Activated CD8-positive, alpha-beta T cell treated with anti-CD3 and anti-CD28 coated beads, Interleukin-2, amount 10 ng/mL, durations not matched to agents 7 days and 5 days (primary cell): ENCODE measurements at places on chromosomes 7 and 10.

GRCh38 chr7:100185726-100186125, 8.0 kb downstream of the STAG3 start:
- H3K4me1 ChIP-seq: peaks cover 41% of the 10 kb centered on the region
- no peak overlapping the region for H3K4me3 ChIP-seq
- peaks cover 2% of the 10 kb centered on the region for H3K36me3 ChIP-seq
- no peaks in the 10 kb centered on the region for H3K27me3 ChIP-seq

- H3K27me3 ChIP-seq: no peaks in the 10 kb centered on the region
- DNase-seq: no peak
- H3K36me3 ChIP-seq: no peaks in the 10 kb centered on the region
- no peak overlapping the region for H3K4me3 ChIP-seq
- H3K27ac ChIP-seq: no peak overlapping the region
These were observed 37.5 kb upstream of the DOCK1 start for GRCh38 chr10:126867567-126868365.

DNA sequence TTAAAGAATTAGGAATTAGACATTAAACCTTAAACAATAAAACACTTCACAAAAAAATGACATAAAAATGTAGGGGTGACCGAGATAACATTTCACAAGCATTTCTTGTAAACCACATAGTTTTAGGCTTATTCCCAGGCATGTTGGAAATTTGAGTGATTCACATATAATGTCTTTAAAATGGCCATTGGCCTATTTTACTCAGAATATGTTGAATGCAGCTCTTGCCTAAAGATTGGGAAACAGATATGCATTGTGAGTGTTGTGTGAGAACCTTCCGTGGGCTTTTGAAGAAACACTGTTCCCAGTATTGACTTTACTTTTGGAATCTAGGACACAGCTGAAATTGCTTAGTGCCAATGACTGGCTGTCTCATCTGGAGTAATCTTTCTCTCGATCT, 79.6 kb downstream of the ARL5B start:
- H3K4me3 ChIP-seq: no peak overlapping the region
- no peak for DNase-seq
- no peaks in the 10 kb centered on the region for H3K27me3 ChIP-seq

- no peak overlapping the region for H3K27ac ChIP-seq
- H3K27me3 ChIP-seq: no peaks in the 10 kb centered on the region
- H3K4me3 ChIP-seq: no peak overlapping the region
- DNase-seq: no peak
- no peaks in the 10 kb centered on the region for H3K4me1 ChIP-seq
These were observed 240.4 kb upstream of the RHOBTB1 start for GRCh38 chr10:61184429-61184828.

DNA sequence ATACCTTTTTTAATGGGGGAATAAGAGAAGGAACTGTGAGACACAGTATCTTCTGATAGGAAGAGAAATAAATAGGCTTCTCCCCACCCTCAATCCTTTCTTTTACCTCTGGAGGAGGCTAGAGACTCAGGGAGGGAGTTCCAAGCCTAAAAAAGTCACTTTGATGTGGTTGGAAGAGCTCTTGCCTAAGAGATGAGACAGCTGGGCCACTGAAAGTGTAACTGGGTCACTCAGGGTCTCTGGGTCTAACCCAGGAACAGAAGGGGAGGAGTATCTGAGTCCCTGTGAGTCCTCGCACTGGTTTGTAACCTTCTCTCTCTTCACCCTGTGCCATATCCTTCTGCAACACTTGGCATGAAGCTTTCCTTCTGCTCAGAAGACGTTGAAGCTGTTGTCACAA, 222.9 kb upstream of the AGK start:
- no peaks in the 10 kb centered on the region for H3K4me1 ChIP-seq
- no peak overlapping the region for H3K27ac ChIP-seq
- peaks cover 2% of the 10 kb centered on the region for H3K27me3 ChIP-seq
- no peak overlapping the region for H3K4me3 ChIP-seq
- DNase-seq: no peak

DNA sequence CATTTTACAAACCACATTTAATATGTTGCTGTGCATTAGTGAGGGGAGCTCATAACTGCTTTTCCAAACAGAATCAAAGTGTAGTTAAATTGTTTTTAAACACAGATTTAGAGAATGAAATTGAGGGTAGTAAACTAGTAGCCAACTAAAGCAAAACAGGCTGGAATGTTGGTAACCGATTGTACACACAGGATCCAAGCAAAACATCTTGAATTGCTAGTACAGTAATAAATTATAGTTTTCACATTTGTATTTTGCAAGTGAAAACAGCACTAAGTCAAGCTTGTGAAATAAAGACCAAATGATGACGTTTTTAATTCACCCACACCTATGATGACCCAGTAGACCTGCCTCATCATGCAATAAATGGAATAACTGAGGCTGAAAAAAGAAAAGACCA, 198.3 kb downstream of the HDAC9 start:
- no peak overlapping the region for H3K27ac ChIP-seq
- H3K27me3 ChIP-seq: no peaks in the 10 kb centered on the region
- no peaks in the 10 kb centered on the region for H3K36me3 ChIP-seq

- H3K27me3 ChIP-seq: peaks cover 4% of the 10 kb centered on the region
- H3K27ac ChIP-seq: no peak overlapping the region
- H3K4me3 ChIP-seq: no peak overlapping the region
- peak; percentile 19 for DNase-seq
These were observed 243.0 kb downstream of the WDR37 start for GRCh38 chr10:1299041-1299726.

- peak; percentile 45 for DNase-seq
- H3K27ac ChIP-seq: no peak overlapping the region
- no peak overlapping the region for H3K4me3 ChIP-seq
- H3K27me3 ChIP-seq: peaks cover 2% of the 10 kb centered on the region
These were observed 98.5 kb downstream of the ARHGAP22 start for GRCh38 chr10:48506147-48506917.

DNA sequence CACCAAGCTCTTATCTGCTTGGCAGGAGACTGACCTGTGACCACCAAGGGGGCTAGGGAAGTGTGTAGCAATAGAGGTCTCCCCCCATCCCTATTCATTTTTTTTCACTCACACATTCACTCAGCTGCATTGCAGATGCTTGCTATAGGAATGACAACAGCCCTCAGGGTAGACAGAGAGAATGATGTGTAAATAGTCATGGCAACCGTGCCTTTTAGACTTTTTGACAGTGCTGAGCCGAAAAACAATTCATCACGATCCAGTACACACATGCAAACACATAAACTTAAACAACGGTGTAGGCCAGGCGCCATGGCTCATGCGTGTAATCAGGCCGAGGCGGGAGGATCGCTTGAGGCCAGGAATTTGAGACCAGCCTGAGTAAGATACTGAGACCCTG, 7.6 kb upstream of the ELN start:
- no peak overlapping the region for H3K27ac ChIP-seq
- DNase-seq: no peak
- H3K4me3 ChIP-seq: no peak overlapping the region
- H3K36me3 ChIP-seq: no peaks in the 10 kb centered on the region
- no peaks in the 10 kb centered on the region for H3K4me1 ChIP-seq

GRCh38 chr10:110852255-110852896, 19.4 kb upstream of the PDCD4 start:
- H3K36me3 ChIP-seq: peaks cover 4% of the 10 kb centered on the region
- H3K27me3 ChIP-seq: no peaks in the 10 kb centered on the region
- DNase-seq: no peak
- H3K4me3 ChIP-seq: peak overlapping the region; percentile 22

- no peak overlapping the region for H3K27ac ChIP-seq
- no peak for DNase-seq
- H3K27me3 ChIP-seq: peaks cover 3% of the 10 kb centered on the region
These were observed 83.7 kb upstream of the KDM7A start for GRCh38 chr7:140260352-140261104.

DNA sequence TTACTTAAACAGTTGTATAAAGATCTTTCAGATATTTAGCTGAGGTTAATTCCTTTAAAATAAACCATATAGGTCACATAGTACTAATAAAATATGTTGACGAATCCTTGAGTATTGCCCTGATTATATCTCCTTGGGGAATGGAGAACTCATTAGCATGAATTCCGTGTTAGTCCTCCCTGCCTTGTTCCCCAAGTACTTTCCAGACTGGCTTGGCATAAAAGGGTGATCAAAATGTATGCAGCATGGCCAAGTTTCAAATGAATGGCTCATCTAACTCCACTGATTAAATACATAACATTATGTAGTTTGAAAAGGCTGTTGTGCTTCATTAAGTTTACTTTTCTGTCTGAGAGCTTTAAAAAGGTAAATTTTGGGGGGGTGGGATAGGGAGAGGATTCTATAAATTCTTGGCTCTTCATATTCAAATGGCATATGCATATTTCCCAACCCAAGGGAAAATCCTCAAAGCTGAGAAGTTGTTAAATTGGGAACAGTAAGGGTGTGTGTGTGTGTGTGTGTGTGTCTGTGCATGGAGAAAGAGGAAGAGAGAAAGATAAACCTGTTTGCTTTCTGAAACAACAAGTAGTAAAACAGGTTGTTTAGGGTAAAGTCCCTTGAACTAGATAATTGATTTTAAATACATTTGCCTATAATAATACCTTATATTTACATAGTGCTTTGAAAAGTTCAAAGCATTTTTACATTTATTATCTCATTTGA, 4.8 kb upstream of the ADD3 start:
- H3K4me1 ChIP-seq: no peaks in the 10 kb centered on the region
- H3K27ac ChIP-seq: no peak overlapping the region
- DNase-seq: no peak
- no peaks in the 10 kb centered on the region for H3K36me3 ChIP-seq
- H3K4me3 ChIP-seq: no peak overlapping the region
- peaks cover 2% of the 10 kb centered on the region for H3K27me3 ChIP-seq

DNA sequence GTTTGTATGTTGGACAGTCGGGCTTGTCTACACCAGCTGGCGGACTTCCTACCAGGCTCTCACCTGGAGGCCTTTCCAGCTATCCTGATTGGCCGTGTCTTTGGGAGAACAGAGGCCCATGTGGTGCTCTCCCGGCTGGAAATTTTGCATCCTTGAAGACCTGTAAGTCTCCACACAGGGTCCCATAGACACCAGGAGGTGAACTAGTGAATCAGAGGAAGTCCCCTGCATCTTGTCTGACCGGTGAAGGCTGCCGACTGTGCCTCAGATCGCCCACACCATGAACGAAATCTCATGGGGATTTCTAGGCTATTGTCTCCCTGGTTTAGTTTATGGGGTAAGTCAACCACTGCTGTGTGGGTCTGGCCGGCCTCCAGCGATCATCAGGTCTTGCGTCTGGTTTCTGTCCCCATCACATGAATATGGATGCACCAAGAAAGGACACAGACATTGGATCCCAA, 108.4 kb upstream of the LYZL2 start:
- no peak overlapping the region for H3K27ac ChIP-seq
- no peaks in the 10 kb centered on the region for H3K27me3 ChIP-seq
- no peak for DNase-seq
- H3K4me1 ChIP-seq: peaks cover 35% of the 10 kb centered on the region
- no peak overlapping the region for H3K4me3 ChIP-seq

- peaks cover 26% of the 10 kb centered on the region for H3K4me1 ChIP-seq
- H3K36me3 ChIP-seq: no peaks in the 10 kb centered on the region
- peak overlapping the region; percentile 36 for H3K4me3 ChIP-seq
These were observed 21.6 kb downstream of the GRID2IP start for GRCh38 chr7:6529643-6530042.
